Cerebellar nuclear complex (tissue), 1 donor: ENCODE measurements at places on chromosomes 16 and 17.

GRCh38 chr16:17348826-17349225 is 121.9 kb downstream of the XYLT1 start:
- no peak for DNase-seq

DNA sequence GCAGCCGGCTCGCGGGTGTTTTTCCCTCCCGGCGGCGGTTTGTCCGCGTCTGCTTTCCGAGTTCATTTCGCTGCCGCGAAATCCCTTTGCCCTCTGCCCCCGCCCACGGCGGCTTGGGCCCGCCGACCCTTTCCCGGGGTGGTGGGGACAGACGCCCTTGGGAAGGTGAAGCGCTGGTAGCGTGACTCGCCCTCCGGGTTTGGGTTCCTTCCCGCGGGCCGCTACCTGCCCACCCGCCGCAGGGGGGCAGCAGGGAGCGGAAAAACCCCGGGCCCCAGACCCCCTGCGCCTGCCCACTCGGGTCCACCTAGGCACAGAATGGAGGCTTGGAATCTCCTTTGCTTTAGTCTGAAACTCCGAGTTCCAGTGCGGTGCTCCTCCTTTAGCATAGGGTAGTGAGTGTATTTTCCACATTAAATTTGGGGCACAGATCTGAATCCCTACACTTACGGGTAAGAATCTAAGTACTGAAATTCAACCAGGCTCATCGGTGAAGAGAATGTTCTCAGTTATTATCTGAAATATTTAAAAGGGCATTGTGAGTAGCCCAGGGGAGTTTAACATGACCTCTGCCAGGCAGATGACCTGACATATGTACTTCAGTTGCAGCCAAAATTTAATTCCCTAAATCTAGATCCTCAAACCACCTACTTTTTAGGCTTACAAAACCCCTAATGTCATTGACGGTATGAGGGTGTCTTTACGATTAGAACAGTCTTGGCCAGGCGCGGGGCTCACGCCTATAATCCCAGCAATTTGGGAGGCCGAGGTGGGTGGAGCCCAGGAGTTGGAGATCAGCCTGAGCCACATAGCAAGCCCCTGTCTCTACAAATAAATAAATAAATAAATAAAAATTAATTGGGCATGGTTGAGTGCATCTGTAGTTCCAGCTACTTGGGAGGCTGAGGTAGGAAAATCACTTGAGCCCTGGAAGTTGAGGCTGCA is 1.0 kb downstream of the NME2 start:
- no peak for DNase-seq

DNA sequence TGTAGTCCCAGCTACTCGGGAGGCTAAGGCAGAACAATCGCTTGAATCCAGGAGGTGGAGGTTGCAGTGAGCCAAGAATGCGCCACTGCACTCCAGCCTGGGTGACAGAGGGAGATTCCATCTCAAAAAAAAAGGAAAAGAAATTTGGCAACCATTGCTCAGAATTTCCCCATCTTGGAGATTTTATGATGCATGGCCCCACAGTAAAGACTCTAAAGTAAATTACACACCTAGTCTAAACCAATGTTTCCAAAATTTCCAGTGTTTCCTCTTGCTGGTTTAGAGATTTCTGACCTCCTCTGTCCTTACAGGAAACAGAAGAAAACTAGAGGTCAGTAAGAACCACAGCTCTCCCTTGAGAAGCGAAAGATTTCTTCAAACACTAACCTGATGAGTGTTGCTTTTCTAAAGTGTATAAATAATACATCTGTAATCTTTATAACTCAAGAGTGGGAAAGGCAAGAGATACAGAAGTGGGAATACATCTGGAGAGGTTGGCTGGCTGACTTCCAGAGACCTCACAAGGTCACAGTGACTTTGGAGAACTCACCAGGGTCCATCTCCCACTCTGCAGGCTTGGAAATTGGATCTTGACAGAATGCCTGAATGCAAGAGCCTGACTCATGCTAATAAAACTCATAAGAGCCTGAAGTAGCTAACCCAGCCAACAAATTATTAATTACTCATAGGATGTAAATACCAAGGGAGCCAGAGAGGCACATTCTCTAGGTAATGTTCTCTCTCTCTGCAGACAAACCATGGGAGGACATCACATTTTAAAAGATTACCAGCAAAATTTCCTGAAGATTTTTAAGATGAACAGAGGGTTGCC is 8.8 kb downstream of the ADAT1 start:
- no peak for DNase-seq

- DNase-seq = no peak
Observed at GRCh38 chr17:63987221-63988126, 10.7 kb upstream of the PRR29 start.

GRCh38 chr17:60154616-60155426 is 5.0 kb downstream of the CA4 start:
- DNase-seq = no peak

GRCh38 chr16:67996666-67997065 is 2.6 kb downstream of the DPEP2 start:
- no peak for DNase-seq

GRCh38 chr16:88773812-88774291 is 11.2 kb downstream of the PIEZO1 start:
- no peak for DNase-seq

- no peak for DNase-seq
Observed at GRCh38 chr17:68458260-68459036, 1.2 kb upstream of the WIPI1 start.

GRCh38 chr17:81148986-81149533 is 16.2 kb upstream of the PVALEF start:
- DNase-seq = no peak

- no peak for DNase-seq
Observed at GRCh38 chr16:50839920-50840729, 98.2 kb downstream of the CYLD start.

DNA sequence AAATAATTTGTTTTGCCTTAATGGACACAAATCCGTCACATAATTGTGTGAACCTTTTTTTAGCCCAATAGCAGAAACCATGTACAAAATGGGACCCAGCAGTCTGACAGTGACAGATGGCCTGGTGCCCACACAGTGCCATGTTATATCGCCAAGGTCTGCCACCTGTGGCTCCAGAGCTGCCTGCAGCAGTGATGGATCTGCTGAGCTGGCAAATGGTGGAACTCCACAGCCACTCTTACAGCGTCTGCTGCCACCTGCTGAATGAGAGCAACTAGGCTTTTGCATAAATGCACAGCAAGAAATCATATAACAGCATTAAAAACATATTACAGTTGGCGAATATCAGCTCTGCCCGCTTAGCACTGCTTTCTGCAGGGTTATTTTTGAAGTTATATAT is 59.4 kb downstream of the NUP93 start:
- DNase-seq = peak; percentile 34

- DNase-seq = peak; percentile 45
Observed at GRCh38 chr17:51351890-51352289, 91.5 kb downstream of the UTP18 start.

DNA sequence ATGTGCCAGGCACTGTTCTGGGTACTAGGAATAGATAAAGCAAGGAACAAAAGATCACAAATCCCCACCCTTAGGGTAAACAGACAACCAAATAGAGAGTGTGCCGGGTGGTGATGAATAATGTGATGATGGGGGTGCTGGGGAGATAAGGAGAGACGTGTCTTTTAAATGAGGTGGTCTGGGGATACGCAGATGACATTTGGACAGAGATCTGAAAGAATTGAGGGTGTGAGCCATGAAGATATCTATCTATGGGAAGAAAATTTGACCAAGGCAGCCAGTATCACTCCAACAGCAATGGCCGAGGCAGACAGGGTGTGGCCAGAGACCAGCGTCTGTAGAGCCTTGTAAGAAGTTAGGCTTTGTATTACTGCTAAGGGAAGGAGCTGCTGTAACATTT is 165.3 kb downstream of the MRTFB start:
- DNase-seq = no peak

- DNase-seq = no peak
Observed at GRCh38 chr17:19486351-19487023, 47.2 kb upstream of the SLC47A1 start.

DNA sequence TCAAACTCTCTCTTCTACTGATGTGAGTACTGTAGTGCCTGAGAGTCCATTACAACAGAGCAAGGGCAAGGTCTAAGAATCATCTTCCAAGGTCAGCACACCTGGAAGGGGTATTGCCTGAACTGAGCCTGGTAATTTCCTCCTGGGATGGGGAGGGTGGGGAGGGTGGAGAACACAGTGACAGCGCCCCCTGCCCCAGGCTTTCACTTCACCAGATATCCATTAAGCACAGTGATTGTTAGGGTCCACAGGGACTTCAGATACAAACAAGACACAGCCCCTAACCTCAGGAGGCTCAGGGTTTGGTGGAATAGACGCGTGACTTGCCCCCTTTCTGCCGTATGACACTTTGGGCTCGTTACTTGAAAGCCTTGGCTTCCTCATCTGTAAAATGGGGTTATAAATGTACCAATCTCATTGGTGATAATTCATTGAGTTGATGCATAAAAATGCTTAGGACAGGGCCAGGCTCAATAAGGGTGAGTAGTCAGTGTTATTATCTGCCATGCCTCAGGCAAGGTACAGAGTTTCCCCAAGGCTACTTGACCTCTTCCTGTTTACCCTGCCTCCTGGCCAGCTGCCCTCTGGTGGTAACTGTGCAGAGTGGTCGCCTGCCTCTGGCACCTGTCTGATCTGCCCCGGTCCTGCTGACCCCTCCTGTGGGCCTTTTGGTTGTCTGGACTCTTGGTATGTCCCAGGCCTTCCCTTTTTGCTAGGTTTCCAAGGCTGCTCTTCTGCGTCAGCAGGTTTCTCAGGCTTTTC is 13.1 kb upstream of the BRD7 start:
- no peak for DNase-seq
